Stimulated activated CD4-positive, alpha-beta T cell treated with anti-CD3 and anti-CD28 coated beads, Interleukin-2, amount 100 ng/mL, for 4 hours (primary cell): ENCODE measurements at places on chromosomes 5 and 9.

- DNase-seq, result no peak
Observed at GRCh38 chr5:80641353-80641752, 13.1 kb upstream of the MSH3 start.

DNA sequence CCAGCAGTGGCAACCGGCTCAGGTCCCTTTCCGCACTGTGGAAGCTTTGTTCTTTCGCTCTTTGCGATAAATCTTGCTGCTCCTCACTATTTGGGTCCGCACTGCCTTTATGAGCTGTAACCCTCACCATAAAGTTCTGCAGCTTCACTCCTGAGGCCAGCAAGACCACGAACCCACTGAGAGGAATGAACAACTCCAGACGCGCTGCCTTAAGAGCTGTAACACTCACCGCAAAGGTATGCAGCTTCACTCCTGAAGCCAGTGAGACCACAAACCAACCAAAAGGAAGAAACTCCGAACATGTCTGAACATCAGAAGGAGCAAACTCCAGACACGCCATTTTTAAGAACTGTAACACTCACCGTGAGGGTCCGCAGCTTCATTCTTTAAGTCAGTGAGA is 103.5 kb downstream of the GLIS3 start:
- DNase-seq, result no peak

- DNase-seq, result no peak
Observed at GRCh38 chr9:27870404-27870803, 297.1 kb upstream of the C9orf72 start.

DNA sequence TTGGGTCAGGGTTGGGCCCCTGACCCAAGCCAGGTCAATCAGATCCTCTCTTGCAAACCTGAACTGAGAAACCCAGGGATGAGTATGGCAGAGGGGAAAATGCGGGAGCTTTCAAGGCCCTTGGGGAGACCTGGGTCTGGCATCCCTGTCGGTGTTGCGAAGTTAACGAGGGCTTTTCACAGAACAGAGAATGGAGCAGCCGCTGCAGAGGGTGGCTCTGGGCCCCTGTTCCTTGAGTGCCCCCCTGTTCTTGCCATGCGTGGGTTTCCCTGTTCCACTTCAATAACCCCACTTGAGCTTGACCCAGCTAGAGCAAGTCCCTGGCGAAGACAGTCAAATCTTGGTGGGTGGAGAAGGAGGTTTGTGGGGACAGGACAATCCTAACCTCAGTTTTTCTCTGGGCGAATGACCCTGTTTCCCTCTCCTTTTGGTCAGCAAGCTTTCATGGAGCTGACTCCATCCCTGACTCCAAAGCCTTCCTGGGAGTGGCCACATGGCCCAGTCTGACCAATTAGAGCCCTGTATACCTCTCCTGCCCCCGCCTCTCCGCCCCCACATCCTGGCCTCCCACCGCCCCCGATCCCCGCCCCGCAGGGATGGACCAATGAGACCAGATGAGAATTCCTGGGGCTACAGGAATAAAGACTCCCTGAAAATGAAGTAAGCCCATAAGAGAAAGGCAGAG is 2.9 kb upstream of the VDAC1 start:
- DNase-seq, result no peak

- no peak for DNase-seq
Observed at GRCh38 chr5:143402553-143403333, 743 bp downstream of the NR3C1 start.

- no peak for DNase-seq
Observed at GRCh38 chr5:79932510-79933504, 58.3 kb downstream of the MTX3 start.

- DNase-seq, result no peak
Observed at GRCh38 chr9:77616191-77616590, 31.9 kb downstream of the GNA14 start.

DNA sequence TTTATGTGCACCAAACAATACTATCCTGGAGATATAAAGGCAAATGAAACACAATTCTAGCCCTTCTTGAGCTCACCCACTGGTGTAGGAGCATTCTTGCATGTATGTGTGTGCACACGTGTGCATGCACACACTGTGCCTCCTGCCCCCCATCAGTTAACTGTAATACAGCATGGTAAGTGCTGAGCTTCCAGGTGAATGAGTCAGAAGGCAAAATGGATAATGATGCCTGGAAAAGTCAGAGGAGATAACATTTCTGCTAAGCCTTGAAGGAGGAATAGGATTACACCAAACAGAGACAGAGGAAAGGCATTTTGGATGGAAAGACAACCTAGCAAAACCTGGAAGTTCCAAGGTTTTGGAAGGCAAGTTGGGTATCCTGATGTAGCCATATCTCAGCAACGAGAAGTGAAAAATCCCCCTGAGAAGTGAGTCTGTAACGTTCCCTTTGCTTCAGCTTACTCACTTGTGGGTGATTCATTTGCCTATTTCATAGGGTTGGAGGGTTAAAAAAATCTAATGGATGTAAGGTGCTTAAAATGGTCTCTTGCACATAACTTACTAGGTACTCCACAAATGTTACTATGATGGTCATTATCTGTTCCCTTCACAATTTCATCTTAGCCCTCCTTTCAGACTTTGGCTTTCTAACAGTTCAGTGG is 101.4 kb upstream of the STC2 start:
- DNase-seq, result no peak

GRCh38 chr9:107562798-107563197 is 73.2 kb upstream of the KLF4 start:
- no peak for DNase-seq

DNA sequence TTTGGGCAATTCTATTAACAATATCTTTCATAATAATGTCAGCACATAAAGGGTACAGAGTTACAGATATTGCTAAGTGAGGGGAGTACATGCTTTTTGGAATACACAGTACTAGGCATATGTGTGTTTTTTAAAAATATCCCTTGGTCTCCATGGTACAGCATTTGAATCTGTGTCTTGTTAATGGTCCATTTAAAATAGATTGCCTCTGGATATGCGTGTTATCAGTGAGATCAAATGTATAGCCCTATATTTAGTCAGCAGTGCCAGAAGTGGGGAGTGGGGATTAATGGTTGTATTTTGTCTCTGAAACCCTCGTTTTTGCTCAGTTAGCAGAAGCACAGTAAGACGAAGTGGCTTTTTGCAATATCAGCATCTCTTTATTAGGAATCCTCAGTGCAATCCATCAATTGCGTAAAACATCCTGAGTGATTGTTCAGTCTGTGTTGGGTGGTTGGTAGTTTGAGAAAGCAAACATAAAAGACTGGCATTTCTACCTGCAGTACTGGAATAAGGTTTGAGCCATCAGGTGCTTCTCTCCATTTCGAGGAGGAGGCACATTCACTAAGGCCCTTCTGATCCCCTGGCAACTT is 19.0 kb downstream of the SKP2 start:
- no peak for DNase-seq
